ENCODE measurements at places on chromosomes 12 and 14.

GRCh38 chr12:42119085-42119633 lies 25.5 kb downstream of the GXYLT1 start:
- no peak for DNase-seq

- no peak for DNase-seq
These were observed 30.7 kb upstream of the ESR2 start for GRCh38 chr14:64324895-64325294.

DNA sequence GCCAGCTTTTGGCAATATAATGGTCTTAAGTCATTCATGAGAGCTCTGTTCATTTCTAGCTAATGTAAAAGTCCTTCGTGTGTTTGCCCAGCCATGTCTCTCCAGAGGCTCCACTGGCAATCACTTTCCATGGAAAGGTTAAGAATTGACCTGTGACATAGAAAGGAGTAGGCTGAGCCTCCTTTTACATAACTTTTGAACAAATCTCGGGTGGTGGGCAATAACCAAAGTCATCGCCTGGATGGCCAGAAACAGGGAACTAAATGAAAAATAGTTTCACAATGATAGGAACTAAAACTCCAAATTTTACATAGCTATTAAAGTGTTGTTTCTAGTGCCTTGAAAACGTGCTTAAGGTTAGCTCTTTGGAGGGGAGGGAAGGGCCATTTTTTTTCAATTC lies 6.5 kb downstream of the BHLHE41 start:
- no peak for DNase-seq

GRCh38 chr12:108548954-108549521 lies 11.9 kb downstream of the SART3 start:
- no peak for DNase-seq

- no peak for DNase-seq
These were observed 140.5 kb downstream of the PRKCH start for GRCh38 chr14:61461808-61462275.

- DNase-seq: no peak
These were observed 161.8 kb downstream of the TTC8 start for GRCh38 chr14:88986146-88986841.

DNA sequence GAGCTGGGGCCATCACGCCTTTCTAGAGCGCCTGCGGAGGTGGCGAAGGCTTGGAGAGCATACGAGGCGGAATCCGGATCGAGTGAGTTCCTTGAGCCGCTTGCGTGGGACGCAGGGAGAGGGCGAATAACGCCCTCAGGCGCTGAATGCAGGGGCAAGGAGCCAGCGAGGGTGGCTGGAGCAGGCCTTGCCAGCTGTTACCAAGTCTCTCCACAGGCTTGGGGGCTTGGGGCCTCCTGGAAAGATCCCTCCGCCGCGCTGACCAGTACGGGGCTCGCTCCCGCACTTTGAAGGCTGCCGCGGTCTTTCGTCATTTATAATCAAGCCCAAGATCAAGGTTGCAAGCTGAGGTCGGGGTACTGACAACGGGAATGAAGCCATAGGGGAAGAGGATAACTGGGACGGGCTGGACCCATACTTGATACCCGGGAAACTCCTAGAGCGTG lies 1.2 kb downstream of the FLRT2 start:
- no peak for DNase-seq

DNA sequence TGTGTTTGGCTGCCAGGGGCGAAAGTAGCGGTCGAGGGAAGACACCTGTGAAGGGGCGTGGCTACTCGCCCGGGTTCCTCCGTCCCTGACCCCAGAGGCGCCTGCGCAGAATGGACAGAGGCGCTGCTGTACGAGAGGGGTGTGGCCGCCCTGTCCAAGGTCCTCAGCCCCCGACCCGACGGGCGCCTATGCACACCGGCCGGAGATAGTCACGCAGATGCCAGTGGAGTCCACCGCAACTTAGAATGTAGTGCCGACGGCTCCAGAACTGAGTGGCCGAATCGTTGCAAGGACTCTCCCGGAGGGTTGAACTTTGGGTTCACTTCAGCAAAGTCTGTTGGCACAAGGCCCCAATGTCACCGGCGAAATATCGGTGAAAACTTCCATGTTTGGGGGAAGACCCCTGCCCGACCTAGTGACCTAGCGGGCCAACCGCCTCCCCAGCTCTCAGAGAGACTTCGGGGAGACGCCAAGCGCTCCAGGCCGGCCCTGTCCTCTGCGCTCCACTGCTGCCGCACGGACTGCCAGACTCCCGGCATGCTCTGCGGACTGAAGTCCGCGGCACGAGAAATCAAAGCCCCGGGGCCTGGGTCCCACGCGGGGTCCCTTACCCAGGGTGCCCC lies 541 bp upstream of the RNU6-7 start:
- DNase-seq: peak; percentile 49
